ENCODE measurements at places on chromosomes 3 and 15. TPM values are rescaled to one million over a fixed set of nuclear protein-coding genes. Genes with fewer than 3 reads are reported as not detected.

C2CD4A gene
- 3.2 TPM for total RNA-seq

SHF gene
- 5.1 TPM for total RNA-seq

FAM131A gene
- 25.2 TPM for total RNA-seq

INO80 gene
- total RNA-seq = 21.4 TPM

ADAMTS17 gene
- under 0.01 TPM for total RNA-seq

LINS1 gene
- 8.0 TPM for total RNA-seq

CNTN4 gene
- total RNA-seq = not detected

GABPB1 gene
- 80.3 TPM for total RNA-seq

AGBL1 gene
- not detected for total RNA-seq

ADCY5 gene
- total RNA-seq = under 0.01 TPM

CLDN16 gene
- total RNA-seq = not detected

DNA sequence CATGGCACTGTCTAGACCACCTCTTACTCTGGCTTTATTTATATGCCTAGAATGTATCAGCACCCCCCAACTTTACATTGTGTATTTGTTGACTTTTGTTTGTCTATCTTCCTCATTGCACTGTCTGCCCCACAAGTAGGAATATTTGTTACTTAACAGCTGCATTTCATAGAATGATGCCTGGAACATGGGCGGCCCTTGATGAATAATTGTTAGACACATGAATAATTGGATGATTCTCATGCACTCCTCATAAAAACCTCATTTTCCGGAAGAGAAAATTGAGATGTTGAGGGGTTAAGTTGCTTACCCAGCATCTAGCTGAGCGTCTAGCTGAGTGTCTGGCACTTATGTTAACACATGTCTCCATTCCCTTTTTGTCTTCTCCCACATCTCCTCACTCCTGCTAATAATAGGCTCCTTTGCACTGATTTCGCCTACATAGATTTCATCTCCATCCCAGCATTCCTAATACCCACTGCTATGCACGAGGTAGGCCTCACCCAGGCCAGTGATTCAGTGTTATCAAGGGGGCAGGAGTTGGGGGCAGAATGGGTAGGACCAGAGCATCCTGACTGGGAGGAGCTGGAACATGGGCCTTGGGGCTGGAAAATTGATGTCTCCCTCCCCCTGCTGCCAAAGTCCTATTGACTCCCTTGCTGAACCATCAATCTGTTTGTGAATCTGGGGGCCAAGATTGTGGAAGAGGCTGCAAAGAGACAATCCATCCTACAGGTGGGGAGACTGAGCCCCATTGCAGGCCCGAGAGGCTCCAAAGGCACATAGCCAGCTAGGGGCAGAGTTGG, 7.8 kb upstream of the WNT7A start:
- DNase-seq = no peak

- no peak for DNase-seq
These were observed 211.5 kb downstream of the LSAMP start for GRCh38 chr3:116233711-116234357.

GRCh38 chr3:169153656-169154055, 509.9 kb downstream of the MECOM start:
- DNase-seq = no peak

- peak; percentile 33 for DNase-seq
These were observed 56.2 kb downstream of the EIF3J start for GRCh38 chr15:44593042-44593736.

GRCh38 chr3:48855681-48856447, 8.2 kb upstream of the PRKAR2A start:
- DNase-seq = no peak

- no peak for DNase-seq
These were observed 31.0 kb upstream of the KBTBD12 start for GRCh38 chr3:127884041-127884440.

- no peak for DNase-seq
These were observed 73.9 kb upstream of the TMEM108 start for GRCh38 chr3:132964266-132964665.

DNA sequence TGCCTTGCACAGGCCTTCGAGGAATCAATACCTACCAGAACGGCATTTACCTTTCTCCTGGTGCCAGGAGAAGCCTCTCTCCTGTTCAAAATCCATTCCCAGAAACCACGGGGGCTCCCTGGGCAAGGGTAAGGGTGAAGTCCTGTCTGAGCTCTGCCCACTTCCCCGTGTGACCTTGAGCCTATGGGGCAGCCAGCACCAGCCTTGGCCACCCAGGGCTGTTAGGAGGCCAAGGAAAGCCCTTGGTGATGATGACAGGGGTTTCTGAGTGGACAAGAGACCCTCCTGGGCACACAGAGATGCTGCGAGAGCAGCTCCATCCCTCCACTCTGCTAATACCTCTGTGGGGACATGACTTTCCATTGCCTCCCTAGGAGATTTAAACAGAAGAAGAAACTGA, 5.9 kb downstream of the SCN5A start:
- no peak for DNase-seq

- DNase-seq = no peak
These were observed 62.6 kb downstream of the CHCHD6 start for GRCh38 chr3:126766653-126767052.

DNA sequence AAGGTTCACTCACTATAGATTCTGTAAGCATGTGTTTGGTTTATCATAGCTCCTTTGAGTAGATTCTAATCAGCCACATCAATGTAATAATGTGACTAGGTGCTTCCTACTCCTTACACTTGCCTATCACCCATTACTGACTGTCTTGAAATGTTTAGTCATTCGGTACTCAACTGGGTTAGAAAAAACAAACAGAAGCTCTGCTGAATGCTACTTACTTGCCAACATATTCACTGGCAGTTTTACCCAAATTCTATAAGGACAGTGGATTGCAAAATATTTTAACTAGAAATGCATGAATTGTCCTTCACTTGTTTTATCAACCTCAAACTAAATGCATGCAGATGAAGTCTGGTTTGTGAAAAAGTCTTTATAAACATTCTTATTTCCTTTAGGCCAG, 352.1 kb upstream of the ALCAM start:
- no peak for DNase-seq

DNA sequence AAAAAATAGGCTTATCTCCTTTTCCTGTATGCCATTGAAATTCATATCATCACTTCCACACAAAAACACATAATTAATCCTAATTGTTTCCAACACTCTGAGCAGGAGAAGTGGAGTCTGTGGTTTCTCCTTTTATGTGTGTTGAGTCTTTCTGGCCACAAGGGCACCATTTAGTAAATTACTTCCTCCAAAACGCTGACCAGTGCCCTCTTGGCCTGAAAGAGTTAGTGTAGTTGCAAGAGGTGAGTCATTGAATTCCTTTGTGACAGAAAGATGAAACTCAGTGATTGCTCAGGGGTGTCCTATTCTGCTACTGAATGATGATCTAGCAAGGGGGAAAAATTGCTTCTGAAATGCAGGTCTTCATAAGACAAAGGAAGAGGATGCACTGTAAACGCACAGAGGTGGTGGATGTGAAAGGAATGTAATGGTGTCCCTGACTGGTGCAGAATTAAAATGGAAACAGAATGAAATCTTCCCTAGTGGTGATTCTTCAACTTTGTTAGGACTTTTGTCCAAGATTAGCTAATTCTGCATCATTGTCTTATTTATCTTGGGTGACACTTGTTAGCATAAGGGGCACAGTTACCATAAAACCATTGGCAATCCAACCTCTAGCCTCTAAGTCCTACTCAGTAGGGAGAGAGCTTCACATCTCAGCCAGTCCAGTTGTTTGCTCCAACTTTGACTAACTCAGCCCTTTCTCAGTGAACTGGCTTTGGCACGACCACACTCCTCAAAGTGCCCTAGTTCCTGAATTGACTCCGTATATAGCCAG, 208.4 kb upstream of the NANOGP8 start:
- DNase-seq = peak; percentile 81

- DNase-seq = no peak
These were observed 53.5 kb downstream of the SLC30A4 start for GRCh38 chr15:45469027-45469426.

- peak; percentile 54 for DNase-seq
These were observed 175.7 kb upstream of the KBTBD8 start for GRCh38 chr3:66822186-66823008.

DNA sequence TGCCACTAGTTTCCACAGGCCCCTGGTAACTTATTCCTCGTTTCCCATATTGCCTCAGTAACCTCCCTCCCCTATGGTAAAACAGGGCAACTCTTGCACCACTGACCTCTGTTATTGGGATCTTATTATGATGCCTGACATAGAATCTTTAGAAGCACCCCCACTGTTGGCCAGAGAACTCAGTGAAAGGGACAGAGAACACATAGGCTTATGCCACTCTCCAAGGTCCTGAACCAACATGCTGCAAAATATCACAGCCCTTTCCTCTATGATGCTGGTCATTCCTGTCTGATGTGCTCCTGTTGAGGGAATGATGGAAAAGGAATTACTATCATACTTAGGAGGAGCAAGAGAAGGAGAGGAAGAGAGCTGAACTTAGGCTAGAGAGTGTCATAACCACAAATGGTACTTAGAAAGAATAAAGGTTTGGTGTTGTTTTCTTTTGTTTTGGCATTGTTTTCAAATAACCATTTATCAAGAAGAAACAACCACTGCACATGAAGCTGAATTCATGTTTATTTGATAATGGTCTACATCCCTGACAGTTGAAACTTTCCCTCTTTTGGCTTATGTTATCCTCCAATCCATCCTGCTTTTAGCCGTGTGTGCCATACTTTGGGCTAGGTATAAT, 330.2 kb downstream of the EPHB1 start:
- DNase-seq = peak; percentile 4

- DNase-seq = no peak
These were observed 106.1 kb upstream of the FRMD4B start for GRCh38 chr3:69491975-69492374.

- no peak for DNase-seq
These were observed 216.3 kb upstream of the MLF1 start for GRCh38 chr3:158354713-158355112.

DNA sequence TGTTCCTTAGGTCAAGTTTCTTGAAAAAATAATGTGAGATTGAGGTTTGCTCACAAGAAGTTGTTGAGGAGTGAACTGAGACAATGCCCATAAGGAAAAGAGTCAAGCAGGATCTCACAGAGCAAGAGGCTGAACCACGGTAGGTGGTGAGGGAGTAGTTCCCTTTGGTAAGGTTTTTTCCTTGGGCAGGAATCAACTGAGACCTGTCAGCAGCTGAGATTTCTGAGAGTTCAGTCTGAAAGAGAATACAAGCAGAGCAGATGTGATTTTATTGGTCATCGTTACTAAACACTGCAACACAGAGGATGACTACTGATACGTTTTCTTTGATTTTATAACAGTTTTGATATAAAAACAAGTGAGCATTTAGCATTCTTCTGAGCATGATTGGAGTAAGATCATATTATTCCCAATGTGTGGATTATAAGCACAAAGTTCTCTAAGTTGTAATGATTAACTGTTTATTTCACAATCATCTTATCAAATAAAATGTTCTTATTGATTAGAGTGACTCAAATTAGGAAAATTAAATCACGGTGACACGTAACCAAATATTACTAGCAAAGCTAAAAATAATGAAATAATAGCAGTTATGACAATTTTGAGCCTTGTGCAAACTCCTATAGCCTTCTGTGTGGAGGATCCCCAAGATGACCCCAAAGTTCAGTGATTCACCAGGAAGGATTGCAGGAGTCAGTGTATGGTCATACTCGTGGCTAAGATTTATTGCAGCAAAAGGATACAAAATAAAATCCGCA, 346.2 kb upstream of the ZNF717 start:
- no peak for DNase-seq

GRCh38 chr3:56776556-56776950, 25.2 kb downstream of the ARHGEF3 start:
- no peak for DNase-seq

GRCh38 chr3:187912007-187912406, 166.7 kb upstream of the BCL6 start:
- DNase-seq = no peak

DNA sequence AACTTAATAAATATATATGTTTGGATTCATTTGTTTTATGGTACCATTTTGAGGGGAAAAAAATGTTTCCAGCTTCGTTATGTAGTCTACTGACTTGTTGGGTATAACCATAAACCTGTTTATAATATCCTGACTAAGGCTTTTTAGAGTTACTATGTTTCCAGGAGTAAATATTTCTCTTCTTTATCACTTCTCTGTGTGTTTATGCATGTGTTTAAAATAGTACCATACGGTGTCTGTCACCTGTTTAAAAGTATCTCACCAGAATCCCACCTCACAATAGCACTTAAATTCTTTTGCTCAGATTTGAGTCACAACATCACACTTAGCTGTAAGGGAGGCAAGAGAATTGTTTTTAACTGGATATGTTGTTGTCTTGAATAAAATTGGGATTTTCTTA, 15.1 kb downstream of the LACTB start:
- DNase-seq = peak; percentile 33

DNA sequence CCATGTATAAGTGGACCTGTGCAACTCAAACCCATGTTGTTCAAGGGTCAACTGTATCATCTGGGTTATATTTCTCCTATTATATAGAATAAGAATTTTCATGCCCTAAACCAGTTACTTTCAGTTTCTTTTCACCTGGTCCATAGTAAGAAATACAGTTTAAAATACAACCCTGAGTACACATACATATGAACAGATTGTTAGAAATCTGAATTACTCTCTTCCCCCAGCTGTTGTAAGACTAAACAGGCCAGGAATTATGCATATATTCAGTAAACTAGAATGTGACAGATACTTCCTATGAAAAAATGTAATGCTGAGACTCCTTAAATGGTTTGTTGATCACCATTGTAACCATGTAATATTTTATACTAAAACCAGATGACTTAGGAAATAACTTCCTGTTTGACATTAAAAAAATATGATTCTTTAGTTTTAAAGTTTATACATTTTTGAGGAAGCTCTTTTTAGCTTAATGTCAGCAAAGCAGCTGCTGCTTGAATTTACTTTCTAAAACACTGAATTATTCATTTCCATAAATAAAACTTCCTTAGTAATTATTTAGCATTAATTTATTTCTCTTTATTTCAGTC, 52.5 kb upstream of the ZCWPW2 start:
- DNase-seq = peak; percentile 7

- DNase-seq = no peak
These were observed 199.6 kb upstream of the CBLB start for GRCh38 chr3:106068381-106068780.

DNA sequence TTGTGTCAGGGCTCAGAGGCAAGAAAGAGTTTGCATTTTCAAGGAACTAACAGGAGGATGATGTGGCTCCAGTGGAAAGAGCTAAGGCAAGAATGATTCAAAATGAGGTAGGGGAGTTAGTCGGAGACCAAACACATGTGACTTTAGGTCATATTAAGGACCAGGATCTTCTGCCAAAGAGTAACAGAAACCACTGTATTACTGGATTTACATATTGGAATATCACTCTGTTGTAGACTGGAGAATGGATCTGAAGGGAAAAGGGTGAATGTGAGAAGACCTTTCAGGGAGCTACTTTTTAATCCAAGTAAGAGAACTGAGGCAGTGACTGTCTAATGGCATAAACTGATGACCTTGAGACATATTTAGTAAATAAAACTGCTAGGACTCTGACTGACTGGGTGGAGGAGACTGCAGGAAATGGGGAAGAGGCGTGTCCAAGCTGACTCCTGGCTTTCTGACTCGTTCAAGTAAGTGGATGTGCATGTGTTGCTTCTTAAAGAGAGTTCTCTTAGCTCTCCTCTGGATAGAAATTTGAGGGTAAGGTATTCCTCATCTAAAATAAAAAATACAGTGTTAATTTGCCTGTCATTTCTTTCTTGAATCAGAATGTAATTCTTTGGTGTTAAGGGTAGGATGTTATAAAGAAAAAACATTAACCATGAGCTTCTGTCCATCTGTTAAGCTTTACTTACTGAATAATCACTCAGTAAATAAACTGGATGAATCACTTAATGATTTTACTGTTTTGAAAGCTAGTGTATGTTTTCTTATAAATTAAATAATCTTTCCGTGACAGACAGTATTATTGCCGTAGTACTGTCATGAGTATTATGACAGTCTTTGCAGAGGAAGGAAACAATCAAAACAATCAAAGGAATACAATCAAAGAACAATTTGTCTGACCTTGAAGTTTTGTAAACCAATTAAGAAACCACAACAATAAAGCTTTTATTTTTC, 58.3 kb upstream of the CFAP20DC start:
- DNase-seq = no peak

Measured in dermis microvascular lymphatic vessel endothelial cell (primary cell).